Activated naive CD4-positive, alpha-beta T cell treated with anti-CD3 and anti-CD28 coated beads for 36 hours (primary cell): ENCODE measurements at places on chromosomes 7 and 10. TPM values are rescaled to one million over a fixed set of nuclear protein-coding genes. Genes with fewer than 3 reads are reported as not detected.

- no peaks in the 10 kb centered on the region for H3K27me3 ChIP-seq
- H3K4me3 ChIP-seq, result no peak overlapping the region
- no peak overlapping the region for H3K27ac ChIP-seq
- no peaks in the 10 kb centered on the region for H3K36me3 ChIP-seq
Measured at GRCh38 chr7:147711447-147711846, 879.1 kb upstream of the C7orf33 start.

The ATXN7L1 gene
- total RNA-seq, result 9.2 TPM

The CARD11 gene
- total RNA-seq, result 99.4 TPM

The AGAP4 gene
- total RNA-seq, result 9.4 TPM
